ENCODE measurements at places on chromosomes 7 and 10. TPM values are rescaled to one million over a fixed set of nuclear protein-coding genes. Genes with fewer than 3 reads are reported as not detected.

CTTNBP2 gene
- not detected for total RNA-seq

GRCh38 chr7:54846273-54846672 lies 87.3 kb upstream of the SEC61G start:
- no peak for DNase-seq

PPP1R9A gene
- 0.06 TPM for total RNA-seq

DNA sequence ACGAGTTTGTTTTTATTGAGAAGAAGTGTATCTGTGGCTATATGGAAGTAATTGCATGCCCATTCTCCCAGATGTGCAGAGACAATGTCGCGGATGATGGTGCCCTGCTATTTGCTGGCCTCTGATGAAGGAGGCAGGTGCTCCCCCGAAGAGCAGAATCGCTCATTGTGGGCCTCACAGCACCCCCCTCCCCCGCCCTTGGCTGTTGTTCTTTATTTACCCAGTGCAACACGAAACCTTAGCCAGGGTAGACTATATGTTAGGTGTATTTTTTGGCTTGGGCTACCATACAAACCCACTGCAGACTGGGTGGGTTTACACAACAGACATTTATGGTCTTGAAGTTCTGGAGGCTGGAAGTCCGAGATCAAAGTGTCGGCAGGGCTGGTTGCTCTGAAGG lies 3.4 kb upstream of the ADCY1 start:
- no peak for DNase-seq

- no peak for DNase-seq
These were observed 494.8 kb downstream of the PARD3 start for GRCh38 chr10:34320265-34320664.

GRCh38 chr7:50728184-50728583 lies 54.5 kb downstream of the GRB10 start:
- DNase-seq: no peak

DNA sequence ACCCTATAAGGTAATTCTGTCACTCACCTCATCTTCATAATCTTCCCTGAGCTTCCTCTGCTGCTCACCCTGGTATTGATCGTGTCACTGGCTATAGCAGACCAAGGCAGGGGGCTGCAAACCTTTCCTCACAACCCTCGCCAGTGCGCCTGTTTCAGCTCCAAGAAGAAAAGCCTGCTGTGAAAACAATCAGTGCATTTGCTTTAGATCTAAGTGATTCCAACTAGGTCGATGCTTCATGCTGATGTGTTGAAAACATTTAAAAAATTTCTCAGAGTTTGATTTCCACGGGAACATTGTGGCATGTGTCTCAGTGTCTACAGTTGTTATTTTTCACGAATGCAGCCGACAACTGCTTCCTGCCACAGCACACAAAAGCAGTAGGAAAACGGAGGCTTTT lies 27.3 kb downstream of the POU6F2 start:
- no peak for DNase-seq

DNA sequence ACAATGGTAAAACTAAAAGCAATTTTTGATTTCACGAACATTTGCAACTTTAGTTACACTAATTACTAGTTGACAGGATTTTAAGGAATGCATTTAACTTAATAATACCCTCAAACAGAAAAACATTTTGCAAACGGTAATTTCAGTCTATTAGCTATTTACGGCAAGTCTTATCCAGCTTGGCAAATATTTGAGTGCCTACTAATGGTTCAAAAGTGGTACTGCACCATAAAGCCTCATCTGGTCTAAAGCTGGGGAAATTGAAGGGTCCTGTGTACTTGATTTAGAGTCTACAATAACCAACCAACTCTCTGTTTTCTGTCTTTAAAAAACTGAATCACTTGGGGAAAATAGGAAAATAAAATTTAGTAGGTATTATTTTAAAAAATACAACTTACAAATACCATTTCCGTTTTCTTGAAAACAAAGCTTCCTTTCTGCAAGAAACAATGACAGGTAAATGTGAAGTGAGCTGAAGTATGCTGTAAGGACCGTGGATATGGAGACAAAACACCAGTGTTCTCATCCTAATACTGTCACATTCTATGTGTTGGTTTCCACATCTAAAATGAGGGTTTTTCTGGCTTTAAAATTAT lies 142.3 kb downstream of the VPS50 start:
- DNase-seq: no peak

DNA sequence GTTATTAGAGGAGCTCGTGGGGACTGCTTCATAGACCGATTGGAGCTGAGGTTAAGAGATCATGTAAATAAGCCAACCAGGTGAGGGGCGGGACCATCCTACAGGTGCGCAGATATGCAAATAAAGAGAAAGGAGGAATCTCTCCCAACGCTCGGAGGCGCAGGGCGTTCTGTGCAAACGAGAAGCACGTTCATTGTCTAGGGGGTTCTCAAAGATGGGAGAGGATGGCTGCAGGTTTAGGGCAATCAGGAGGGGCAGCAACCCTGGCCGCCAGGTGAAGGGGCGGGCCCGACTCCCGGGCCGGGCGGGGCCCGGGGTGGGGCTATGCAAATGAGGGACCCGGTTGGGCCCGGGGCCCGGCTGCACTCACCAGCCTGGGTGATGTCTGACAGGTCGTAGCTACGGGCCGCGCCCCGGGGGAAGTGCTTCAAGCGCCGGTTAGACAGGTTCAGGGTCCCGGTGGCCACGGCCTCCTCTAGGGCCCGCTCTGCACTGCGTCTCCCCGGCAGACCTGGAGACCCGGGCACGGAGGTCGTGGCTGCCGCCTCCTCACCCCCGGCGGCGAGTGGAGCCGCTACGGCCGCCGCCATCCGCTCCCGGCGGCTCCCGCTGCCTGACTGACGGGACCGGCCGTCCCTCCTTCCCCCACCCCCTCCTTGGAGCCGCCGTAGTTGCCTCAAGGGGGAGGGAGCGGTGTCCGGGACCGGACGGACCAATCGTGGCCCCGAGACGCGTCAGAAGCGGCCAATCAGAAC lies at the start of gene LRCH4:
LRCH4 (minus strand) TSS at position 619 of the 755 bp plus-strand sequence; CDS start at position 590, 29 bp downstream.
- peak; percentile 81 for DNase-seq

GRCh38 chr7:30973791-30974604 lies 10.2 kb downstream of the GHRHR start:
- no peak for DNase-seq

GRCh38 chr7:37089972-37090371 lies 358.7 kb downstream of the ELMO1 start:
- DNase-seq: no peak

RGR gene
- not detected for total RNA-seq

C7orf33 gene
- total RNA-seq: not detected

DNA sequence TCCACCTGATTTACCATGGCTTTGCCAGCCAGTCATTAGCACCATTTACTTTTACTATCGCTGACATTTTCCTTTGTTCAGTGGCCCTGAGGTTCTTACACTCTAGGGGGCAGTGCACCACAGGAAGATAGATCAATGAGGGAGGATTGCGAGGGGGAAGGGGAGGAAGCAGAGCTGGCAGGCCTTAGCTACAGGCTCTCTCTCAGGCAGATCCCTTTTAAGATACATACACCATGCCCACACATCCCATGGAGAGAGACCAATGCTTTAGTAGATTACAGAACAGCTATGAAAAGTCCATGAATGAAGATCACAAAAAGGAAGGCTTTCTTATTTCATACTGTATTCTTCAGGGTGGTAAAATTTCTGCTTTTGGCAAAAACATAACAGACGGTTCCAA lies 47.4 kb downstream of the DENND11 start:
- DNase-seq: no peak

HOXA5 gene
- not detected for total RNA-seq

EN2 gene
- total RNA-seq: not detected

GPR15LG gene
- not detected for total RNA-seq

- DNase-seq: no peak
These were observed 37.0 kb downstream of the RPA3 start for GRCh38 chr7:7681191-7681935.

- no peak for DNase-seq
These were observed 181.2 kb upstream of the NOBOX start for GRCh38 chr7:144584726-144585125.

- no peak for DNase-seq
These were observed 7.0 kb downstream of the FBH1 start for GRCh38 chr10:5897053-5897340.

GRCh38 chr10:102610441-102610887 lies 33.8 kb upstream of the TRIM8 start:
- no peak for DNase-seq

GRCh38 chr10:84524435-84524834 lies 196.0 kb downstream of the CCSER2 start:
- no peak for DNase-seq

- DNase-seq: peak; percentile 33
These were observed 675.2 kb upstream of the GALNT17 start for GRCh38 chr7:70456719-70457118.

LRRC17 gene
- total RNA-seq: not detected

DNA sequence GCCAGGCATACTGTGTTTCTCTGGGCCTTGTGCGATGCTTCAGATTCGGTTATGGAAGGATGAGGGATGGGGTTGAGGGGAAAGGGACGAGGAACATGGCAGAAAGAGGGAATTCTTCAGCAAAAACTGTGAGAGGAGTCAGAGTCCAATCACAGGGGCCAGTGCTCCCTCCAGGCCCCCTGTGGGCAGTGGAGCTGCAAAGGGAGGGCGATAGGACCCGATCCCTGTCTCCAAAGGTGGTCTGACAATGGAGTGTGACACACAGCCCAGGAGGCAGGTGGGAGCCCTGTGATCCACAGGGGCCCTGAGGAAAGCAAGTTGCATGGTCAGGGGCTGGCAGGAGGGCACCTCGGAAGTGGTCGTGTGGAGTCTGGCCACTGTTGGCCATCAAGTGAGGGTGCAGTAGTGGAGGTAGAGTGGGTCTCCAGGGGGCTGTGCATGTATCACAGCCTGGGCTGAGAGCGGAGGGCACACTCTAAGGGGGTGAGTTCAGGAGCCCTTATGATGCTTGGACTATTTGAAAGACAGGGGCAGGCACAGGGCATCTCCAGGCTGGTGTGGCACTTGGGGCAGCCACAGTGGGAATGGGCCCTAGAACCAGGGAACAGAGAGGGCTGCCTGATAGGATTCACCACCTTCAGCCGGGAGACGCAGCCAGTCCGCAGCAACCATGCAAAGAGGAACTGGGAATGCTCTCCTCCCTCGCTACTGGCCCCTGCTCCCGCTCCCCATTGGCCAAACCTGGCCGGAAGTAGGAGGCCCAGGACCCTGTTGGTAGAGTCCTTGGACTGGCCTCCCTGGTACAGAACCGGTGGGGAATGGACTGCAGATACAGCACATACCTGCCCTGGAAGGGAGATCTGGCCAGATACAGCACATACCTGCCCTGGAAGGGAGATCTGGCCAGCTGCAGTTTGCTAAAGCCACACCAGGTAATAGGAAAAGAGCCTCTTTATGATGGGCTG lies 115.9 kb downstream of the ADCY1 start:
- DNase-seq: no peak

DNA sequence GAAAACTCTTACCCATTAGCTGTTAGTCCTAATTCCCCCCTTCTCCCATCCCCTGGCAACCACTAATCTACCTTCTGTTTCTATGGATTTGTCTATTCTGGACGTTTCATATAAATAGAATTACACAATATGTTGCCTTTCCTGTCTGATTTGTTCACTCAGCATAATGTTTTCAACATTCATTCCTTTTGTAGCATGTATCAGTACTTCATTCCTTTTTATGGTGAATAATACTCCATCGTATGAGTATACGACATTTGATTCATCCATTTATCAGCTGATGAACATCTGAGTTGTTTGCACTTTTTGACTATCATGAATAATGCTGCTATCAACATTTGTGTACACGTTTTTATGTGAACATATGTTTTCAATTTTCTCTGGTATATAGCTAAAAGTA lies 4.4 kb upstream of the FRAT1 start:
- no peak for DNase-seq

AP3M1 gene
- total RNA-seq: 45.4 TPM

SLC26A5 gene
- total RNA-seq: 0.54 TPM

CTAGE15 gene
- total RNA-seq: not detected

- no peak for DNase-seq
These were observed 37.3 kb downstream of the AGBL3 start for GRCh38 chr7:135023622-135024021.

RELN gene
- total RNA-seq: not detected

HOXA3 gene
- total RNA-seq: not detected

FFAR4 gene
- total RNA-seq: not detected

DNA sequence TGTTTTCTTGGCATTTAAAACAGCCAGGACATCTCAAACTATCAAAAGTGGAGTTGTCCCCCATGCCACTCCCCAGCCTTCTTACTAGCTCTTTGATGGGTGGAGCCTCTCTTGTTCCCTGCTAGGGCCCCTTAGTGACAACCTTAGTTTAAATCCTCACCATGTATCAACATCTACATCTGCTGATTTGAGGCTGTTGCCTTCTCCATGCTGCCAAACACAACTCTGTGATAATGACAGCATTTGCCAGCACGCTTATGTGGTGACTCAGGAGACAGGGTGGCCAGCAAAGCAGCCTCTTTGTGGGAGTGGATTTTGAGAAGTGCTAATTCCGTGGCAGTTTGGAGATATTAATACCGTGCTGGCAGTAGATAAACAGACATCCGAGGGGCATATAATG lies 145.4 kb downstream of the LRRC4 start:
- DNase-seq: no peak

GRCh38 chr10:123429706-123430221 lies 236.4 kb upstream of the GPR26 start:
- DNase-seq: no peak

GRCh38 chr7:30252885-30253795 lies 31.3 kb upstream of the ZNRF2 start:
- DNase-seq: no peak

DNA sequence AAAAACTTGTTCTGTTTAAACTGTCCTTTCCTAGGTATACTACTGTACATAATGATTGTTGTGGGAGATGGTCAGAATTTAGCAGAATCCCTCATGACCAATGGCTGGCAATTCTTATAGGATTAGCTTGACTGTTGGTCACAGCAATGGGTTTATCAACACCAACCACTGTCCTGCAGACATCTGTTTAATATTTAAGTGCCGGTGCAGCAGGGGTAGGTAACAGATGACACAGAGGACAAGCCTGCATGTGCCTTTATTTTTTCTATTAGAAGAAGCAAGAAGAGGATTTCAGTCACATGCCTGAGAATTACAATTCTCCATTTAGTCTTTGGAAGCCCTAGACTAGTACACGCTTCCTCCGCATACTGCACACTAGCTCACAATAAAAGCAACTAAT lies 48.4 kb downstream of the CCDC6 start:
- no peak for DNase-seq

NRBF2 gene
- total RNA-seq: 24.7 TPM

GLI3 gene
- 0.75 TPM for total RNA-seq

GRCh38 chr10:107444443-107444842 lies 279.9 kb upstream of the SORCS1 start:
- no peak for DNase-seq

- DNase-seq: no peak
These were observed 70.3 kb upstream of the GSDME start for GRCh38 chr7:24827589-24827988.

GRCh38 chr10:121036431-121036830 lies 185.3 kb downstream of the WDR11 start:
- DNase-seq: no peak

SFMBT2 gene
- 50.6 TPM for total RNA-seq

ASB10 gene
- not detected for total RNA-seq
